Stimulated activated CD4-positive, alpha-beta T cell treated with anti-CD3 and anti-CD28 coated beads, Interleukin-12 subunit alpha, Interleukin-12 subunit beta, amount 100 ng/mL, for 24 hours (primary cell): ENCODE measurements at places on chromosomes 2 and 18.

DNA sequence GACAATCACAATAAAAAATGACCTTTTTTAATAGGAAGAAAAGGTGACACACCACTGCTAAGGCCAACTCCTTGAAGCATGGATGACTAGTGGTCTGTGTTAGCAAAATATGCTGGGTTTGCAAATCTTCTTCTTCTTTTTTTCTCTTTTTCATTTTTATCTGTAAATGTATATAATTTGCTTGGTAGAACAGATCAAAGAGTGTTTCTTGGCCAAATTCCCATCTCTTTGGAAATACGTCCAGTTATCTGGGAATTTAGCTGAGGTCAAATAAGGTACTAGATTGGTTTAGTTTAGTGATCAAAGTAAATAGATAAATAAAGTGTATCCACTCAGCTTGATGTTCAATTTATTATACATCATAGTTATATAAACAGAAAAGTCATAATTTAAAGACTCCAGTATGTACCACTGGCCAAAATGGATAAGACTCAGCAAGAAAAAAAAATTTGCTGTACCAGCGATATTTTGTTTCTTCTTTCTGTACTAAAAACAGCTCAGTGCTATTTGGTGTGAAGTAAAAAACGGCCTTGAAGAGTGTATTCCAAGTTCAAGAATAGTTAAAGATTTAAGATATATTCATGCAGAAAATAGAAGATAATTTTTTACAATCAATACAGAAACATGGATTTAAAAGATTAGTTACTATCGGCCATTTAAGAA is 738.6 kb upstream of the PIK3C3 start:
- DNase-seq, result no peak

DNA sequence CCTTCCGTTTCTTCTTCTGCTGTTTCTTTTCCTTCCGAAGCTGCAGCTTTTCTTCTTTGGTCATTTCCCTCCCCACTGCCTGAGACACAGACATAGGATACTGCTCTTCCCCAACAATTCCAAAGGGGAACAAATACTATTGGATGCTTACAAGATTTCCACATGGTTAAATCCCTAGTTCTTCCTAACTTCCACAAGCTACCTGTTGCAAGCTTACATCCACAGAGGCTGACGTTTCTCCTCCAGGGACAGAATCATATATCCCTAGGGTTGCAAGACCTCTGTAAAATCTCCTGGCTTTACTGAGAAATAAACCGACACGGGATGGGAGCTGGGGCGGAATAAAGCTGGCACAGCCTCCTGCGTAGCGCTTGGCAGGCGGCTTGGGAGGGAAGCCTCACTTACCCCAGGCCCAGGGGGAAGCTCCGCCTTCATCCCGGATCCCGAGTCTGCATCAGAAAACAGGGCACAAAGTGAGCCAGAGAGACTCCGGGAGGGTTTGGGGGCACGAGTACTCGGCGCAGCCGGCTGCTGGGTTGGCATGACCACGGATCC is 590 bp downstream of the EIF2B4 start:
- no peak for DNase-seq

GRCh38 chr2:111135910-111136297 is 15.2 kb downstream of the BCL2L11 start:
- DNase-seq, result no peak

GRCh38 chr2:234808907-234809306 is 142.9 kb upstream of the SH3BP4 start:
- DNase-seq, result no peak

DNA sequence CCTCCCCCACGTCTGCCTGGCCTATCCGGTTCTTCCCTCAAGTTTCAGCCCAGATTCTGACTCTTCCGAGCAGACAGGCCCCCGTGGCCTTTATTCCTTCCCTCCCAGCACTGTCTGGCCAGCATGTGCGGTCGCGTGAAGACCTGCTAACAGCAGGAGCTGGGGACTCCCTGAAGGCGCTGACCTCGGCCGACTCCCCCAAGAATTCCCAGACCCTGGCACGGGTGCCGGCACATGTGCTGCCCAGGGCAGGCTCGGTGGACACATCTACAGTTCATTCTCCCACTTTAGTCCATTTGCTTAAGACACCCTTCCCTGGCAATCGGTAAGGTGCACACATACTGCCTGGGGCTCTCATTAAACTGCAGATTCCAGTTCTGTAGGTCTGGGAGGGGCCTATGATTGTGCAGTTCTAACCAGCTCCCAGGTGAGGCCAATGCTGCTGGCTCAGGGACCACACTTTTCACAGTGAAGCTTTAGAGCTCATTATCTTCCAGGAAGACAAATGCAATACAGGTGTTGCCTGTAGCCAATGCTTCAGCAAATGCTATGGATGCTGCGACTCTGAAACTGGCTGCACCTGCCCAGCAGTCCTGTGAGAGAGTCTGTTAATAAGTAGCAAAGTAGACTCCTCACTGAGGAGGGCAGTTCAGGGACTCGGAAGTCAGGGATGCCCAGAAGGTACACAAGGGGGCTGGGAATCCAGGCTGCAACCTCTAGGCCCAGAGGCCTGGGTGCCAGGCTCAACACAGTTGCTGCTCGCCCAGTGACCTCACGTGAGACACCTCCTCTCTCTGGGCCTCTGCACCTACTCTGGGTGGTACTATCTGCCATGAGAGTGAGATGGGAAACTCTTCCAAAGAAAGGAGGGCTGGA is 45.4 kb upstream of the TAF1B start:
- DNase-seq, result no peak

DNA sequence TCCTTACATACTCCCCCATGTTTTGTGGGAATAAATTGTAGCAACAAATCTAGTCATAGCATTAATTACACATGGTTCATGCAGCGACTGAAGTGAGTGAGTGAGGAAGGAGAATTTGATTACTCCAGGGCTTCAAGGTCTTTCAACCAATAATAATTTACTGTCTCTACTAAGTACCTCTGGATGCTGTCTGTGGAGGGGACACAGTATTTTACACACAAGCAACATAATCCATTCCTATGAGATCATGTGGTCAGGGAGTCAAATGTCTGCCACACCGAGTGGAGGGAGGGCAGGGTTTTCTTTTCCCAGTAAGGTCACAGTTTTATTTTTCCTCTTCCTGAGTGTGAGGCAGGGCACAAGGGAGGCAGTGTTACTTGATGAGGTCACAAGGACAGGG is 334.7 kb upstream of the CELF4 start:
- no peak for DNase-seq

DNA sequence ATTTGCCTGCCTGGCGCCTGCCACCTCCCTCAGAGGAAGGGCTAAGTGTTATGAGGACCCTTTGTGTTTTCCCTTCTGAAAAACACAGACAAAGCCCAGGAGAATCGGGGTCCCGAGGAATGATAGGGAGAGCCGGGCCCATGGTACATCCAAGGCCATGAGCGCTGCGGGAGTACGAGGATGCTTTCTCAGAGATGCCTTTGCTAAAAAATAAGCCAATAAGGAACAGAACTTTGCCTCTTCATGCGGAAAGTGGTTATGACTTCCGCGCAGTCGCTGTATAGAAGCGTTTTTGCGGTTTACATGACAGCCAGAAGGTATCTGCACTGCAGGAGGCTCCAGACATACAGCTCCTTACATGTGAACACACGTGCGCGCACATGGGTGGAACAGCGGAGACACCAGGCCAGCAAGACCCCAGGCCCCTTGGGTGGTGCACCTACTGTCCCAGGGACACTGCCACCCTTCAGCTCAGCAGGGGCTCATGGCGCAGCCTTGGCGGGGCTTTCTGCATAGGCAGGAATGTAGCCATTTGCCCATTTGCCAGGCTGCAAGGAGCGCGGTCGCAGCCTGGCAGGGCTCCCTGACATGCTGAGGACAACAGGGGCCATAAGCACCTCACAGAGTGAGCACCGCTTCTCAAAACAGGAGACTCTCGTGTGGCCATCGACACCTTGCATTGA is 252.4 kb upstream of the SALL3 start:
- DNase-seq, result no peak

DNA sequence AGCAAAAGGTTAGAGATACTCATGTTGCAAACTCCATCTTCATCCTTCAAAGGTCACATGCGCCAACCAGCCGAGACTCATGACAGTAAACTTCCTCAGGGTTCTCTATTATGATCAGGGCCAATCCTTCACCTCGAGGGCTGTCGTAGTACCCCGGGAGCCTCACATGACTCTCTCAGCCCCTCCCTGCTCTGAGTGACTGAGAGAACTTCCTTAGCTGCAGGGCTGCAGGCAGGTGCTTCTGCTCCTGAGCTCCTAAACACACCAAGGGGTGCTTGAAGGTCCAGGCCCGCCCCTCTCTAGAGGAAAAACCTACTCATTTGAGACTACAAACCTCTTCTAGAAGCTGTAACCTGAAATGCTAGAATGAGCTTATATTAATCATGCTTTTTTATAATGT is 48.2 kb downstream of the LONRF2 start:
- DNase-seq, result no peak

DNA sequence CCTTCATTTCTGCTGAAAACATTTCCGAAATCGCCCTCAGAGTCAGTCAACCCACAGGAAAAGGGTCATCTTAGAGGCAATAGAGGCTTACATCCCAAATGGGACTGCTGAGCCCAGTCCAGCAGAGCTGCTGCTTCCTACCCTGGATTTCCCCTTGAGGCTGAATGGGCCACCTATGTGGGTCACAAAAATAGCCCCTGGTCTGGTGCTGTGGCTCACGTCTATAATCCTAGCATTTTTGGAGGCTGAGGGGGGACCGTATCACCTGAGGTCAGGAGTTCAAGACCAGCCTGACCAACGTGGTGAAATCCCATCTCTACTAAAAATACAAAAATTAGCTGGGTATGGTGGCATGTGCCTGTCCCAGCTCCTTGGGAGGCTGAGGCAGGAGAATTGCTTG is 49.3 kb downstream of the ADNP2 start:
- no peak for DNase-seq

GRCh38 chr2:42754776-42755140 is 9.2 kb downstream of the OXER1 start:
- no peak for DNase-seq

DNA sequence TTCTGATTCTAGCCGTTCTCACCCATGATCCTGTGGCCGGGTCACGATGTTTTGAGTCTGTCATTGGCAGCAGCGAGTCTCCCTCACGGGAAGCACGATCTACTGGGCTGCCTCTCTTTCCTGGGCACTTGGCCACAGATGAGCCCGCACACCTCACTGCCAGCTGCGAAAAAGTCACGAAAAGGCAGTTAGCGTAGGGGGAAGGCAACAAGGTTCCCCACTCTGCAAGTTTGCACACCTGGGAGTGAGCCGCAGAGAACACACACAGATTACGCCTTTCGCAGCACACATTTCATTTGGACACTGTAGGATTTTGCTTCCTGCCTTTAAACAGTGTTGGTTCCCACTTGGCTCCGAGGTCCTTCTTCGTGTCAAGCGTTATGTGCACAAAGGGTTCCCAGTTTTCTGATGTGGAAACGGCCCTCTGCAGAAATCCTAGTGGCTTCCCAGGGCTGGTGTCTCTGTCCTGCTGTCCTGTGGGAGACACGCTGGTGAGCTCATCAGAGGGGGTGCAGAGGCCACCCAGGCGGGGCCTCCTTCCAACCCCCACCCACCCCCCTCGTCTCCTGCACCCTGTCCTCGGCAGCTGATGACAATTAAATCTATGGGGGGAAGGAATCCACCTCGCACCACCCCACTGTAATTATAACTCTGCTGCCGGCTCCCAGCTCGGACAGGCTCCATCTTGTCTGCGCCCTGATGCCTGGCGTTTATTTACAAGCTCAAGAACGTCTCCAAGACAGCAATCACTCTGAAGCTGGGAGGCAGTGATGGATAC is 157.3 kb upstream of the SALL3 start:
- DNase-seq, result no peak

DNA sequence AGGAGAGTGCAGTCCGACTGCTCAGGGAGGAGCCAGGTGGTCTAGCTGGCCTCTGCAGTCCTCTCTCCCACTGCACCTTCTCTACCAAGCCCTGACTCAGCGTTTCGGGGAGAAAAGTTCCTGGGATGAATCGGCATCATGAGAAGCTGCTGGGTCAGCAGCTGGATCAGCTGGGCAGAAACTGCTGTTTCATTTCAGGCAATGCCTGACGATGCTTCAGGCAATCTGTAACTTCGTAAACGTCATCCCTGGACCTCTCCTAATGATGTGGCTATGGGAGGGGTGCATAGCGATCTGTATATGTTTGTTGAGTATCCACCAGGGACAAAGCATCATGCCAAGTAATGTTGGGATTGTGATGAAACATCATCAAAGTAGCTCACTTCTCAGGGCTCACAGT is 20.7 kb downstream of the LIPG start:
- no peak for DNase-seq

- peak; percentile 35 for DNase-seq
Measured at GRCh38 chr2:134411828-134412638, 158.2 kb downstream of the MGAT5 start.

DNA sequence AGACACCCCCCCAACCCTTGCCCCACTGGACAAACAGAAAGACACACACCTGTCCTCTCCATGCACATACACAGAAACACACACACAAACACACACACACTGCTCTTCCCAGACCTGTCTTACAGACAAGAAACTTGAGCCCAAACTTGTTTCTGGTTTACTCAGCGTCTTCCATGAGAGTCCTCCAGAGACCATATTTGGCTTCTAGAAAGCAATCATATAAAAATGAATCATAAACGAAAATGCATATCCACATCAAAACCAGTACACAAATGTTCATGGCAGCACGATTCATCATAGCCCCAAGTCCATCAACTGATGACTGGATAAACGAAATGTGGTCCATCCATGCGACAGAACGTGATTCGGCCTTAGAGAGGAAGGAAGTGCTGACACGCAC is 84.2 kb upstream of the ASAP2 start:
- no peak for DNase-seq
